ENCODE measurements at places on chromosomes 1 and 21.

- DNase-seq, result no peak
Observed at GRCh38 chr1:15508700-15509487, 15.1 kb downstream of the CASP9 start.

- DNase-seq, result no peak
Observed at GRCh38 chr21:35479065-35479448, 430.0 kb upstream of the RUNX1 start.

DNA sequence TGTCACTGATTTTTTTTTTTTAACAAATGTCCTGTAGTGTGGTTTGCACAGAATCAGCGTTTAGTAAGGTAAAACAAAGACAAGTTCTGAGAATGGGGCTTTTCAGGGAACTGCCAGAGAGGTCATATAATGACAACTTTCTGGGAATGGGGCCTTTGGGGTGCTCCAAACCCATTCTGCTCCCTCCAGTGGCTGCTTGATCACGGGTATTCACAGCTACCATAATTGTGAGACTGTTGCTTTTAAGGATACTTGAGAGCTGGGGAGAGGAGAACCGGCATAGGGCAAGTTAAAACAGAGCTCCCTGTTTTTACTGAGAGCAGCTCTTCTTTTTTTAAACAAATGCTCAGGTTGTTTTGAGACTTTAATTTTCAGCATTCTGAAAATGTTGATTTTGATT lies 48.2 kb downstream of the CYP2J2 start:
- DNase-seq, result no peak

DNA sequence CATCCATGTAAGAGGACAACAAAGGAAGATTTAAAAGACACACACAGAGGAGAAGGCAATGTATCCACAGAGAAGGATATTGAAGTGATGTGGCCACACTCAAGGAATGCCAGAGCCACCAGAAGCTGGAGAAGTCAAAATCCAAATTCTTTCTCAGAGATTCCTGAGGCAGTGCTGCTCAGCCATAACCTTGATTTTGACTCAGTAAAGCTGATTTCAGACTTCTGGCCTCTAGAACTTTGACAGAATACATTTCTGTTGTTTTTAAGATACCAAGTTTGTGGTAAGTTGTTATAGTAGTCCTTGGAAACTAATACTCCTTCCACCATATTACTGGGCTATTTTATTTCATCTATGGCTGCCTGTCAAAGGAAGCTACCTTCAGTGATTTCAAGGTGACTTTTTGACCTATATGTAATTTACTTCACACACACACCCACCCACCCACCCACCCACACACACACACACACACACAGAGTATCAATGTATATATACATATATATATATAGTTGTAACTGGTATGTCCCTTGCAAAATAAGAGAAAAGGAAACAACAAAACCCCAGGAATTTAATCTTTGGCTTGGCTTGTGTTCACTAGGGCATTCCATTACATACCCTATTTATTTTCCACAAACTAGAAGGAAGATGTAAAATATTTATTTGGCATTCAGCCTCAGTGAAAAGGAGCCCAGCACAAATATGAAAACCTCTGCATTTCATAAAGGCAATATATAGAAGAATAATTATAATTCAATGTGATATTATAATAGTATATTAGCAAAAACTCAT lies 142.1 kb upstream of the PTGFR start:
- DNase-seq, result no peak

- no peak for DNase-seq
Observed at GRCh38 chr1:195520757-195521156, 1087.5 kb downstream of the KCNT2 start.

Measured in brain pericyte (primary cell).